MM.1S (cell line): ENCODE measurements at places on chromosomes 5 and 9.
A peak's percentile ranks its signal among the peaks of the same experiment; 100 is the strongest.

GRCh38 chr9:3863686-3864085 lies 337.9 kb upstream of the RFX3 start:
- no peak for DNase-seq

DNA sequence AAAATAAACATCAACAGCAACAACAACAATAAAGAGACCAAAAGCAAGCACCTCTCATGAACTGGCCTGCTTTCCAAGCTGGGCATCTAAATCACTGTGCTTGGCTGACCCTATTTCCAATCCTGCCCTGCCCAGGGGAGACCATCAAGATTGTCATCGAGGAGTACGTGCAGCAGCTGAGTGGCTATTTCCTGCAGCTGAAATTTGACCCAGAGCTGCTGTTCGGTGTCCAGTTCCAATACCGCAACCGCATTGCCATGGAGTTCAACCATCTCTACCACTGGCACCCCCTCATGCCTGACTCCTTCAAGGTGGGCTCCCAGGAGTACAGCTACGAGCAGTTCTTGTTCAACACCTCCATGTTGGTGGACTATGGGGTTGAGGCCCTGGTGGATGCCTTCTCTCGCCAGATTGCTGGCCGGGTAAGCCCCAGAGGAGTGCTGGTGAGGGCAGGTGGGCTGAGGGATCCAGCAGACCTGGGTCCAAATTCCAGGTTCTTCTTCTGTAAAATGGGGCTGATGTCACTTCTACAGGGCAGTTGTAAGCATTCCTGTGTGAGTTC lies 15.6 kb downstream of the PTGS1 start:
- DNase-seq = no peak

DNA sequence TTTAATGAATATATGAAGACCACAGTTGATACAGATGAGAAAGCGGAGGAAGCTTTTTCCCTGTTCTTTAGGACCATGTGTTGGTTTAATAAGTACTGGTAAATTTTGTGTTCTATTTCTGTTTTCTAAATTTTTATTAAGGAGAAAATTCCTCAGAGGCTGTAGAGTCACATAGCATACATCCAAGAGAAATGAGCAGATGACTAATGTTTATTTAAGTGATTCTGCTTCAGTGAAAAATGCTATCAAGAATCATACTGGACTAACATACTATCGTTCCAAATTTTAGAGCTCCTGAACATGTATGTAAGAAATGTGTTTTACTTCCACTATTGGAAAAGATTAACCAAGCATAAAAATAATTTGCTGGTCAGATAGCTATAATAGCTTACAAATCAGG lies 115.0 kb downstream of the KIAA1958 start:
- no peak for DNase-seq

GRCh38 chr5:149133795-149134777 lies 7.2 kb upstream of the ABLIM3 start:
- DNase-seq = no peak

- DNase-seq = no peak
These were observed 27.7 kb downstream of the CAMSAP1 start for GRCh38 chr9:135879619-135880018.

DNA sequence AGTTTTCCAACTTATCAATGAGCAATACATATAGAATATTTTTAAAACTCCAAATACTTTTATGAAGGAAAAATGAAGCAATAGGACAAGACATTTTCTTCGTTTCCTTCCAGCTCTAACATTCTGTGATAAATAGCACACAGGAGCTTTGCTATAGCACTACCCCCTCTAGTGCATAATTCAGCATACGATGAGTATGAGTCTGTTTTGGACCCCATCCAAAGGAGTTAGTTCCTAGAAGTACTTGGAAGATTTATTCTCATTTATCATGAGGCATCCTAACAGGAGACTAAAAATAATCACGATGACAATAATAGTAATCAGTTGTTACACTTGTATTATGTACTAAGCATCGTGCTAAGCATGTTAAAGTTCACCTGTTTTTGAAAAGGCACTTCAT lies 1061.3 kb upstream of the DMAC1 start:
- DNase-seq = no peak

- DNase-seq = no peak
These were observed 2.7 kb downstream of the RFESD start for GRCh38 chr5:95649274-95649673.

DNA sequence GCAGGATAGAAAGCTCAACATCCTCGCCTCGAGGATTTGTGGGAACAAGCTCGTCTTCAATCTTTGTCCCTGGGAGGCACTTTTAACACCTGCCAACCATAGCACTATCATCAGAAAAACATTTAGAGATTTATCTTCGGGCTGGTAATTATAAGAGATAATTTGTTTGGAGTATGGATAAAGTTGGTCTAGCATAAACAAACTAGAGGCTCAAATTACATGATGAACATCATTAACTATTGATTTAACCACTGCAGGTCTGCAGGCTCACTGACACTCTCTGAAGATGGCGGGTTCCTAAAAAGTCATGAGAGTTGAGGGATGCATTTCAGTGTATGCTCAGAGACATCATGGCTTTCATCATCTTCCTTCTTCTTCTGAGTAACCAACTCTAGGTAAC lies 25.8 kb upstream of the PCA3 start:
- no peak for DNase-seq

DNA sequence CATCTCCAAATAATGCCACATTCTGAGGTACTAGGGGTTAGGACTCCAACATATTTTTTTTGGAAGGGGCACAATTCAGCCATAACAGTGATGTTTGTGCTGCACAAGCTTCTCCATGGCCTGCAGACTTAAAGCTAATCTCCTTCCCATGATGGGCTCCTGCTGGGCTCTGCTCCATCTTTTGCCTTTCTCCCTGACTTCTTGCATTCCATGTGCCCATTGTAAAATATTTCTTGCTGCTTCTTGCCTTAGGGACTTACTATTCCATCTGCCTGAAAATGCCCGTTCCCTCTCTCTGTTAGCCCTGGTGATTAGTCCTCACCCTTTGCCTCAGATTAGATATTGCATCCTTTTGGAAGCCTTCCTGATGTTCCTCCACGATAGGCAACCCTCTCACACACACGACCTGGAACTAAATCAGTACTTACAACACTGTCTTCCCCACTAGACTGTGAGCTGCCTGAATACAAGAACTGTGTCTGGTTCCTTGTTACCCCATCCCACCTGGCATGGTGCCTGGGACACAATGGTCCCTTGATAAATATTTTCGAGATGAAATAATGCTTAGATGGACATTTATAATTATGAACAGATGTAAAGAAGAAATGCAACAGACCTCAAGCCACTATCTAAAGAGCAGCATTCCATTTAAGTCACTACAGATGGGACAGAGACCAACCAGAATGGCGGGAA lies 33.5 kb downstream of the OR1J1 start:
- DNase-seq = no peak

- DNase-seq = no peak
These were observed 72.5 kb downstream of the CSNK1A1 start for GRCh38 chr5:149478761-149479160.

GRCh38 chr5:176447591-176447977 lies 601 bp upstream of the FAF2 start:
- DNase-seq = peak; percentile 27

GRCh38 chr9:130183133-130183762 lies 11.0 kb downstream of the NCS1 start:
- no peak for DNase-seq

GRCh38 chr5:148791696-148792095 lies 34.7 kb upstream of the ADRB2 start:
- DNase-seq = no peak

GRCh38 chr5:177366528-177367322 lies 9.0 kb downstream of the RGS14 start:
- DNase-seq = no peak

GRCh38 chr5:89690331-89690730 lies 719.2 kb downstream of the CETN3 start:
- DNase-seq = no peak

GRCh38 chr5:138504799-138505198 lies 38.2 kb downstream of the ETF1 start:
- no peak for DNase-seq

GRCh38 chr9:121153642-121154041 lies 48.0 kb downstream of the RAB14 start:
- no peak for DNase-seq

DNA sequence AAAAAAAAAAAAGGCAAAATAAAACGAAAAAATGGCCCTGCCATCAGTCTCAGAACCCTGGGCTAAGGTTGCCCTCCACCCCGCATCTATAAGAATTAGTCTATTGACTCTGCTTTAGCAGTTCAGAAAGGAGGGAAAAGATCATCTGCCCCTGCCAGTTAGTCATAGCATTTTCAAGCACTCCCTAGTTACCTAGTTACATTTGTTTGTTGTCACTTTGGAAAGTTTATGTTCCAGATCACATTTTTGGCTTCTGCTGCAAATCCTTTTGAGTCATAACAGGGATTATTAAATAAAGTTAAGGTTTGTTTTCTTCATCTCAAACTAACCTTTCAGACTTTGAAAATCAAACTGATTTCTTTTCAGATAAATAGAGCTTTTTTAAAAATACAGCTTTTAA lies 52.1 kb downstream of the AQP7 start:
- no peak for DNase-seq

- DNase-seq = no peak
These were observed 40.8 kb downstream of the NAIF1 start for GRCh38 chr9:128026255-128026772.

DNA sequence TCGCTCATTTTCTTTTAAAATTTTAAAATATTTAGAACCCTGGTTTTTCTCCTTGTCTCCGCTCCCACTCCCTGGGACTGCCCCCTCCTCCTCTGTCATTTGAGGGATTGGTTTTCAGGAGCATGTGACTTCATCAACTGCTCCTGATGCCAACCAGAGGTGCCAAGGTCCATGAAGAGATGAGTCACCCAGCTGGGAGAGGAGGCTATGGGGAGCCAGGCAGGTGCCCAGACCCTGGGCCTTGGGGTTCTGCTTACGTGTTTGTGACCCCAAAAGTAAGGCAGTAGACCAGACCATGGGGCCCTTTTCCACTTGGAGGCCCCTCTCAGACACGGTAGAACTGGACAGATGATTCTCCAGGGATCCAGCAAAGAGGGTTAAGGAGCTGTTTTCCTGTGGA lies 167.0 kb downstream of the FGF18 start:
- DNase-seq = no peak

GRCh38 chr5:160508780-160509361 lies 87.2 kb downstream of the PTTG1 start:
- DNase-seq = peak; percentile 78

DNA sequence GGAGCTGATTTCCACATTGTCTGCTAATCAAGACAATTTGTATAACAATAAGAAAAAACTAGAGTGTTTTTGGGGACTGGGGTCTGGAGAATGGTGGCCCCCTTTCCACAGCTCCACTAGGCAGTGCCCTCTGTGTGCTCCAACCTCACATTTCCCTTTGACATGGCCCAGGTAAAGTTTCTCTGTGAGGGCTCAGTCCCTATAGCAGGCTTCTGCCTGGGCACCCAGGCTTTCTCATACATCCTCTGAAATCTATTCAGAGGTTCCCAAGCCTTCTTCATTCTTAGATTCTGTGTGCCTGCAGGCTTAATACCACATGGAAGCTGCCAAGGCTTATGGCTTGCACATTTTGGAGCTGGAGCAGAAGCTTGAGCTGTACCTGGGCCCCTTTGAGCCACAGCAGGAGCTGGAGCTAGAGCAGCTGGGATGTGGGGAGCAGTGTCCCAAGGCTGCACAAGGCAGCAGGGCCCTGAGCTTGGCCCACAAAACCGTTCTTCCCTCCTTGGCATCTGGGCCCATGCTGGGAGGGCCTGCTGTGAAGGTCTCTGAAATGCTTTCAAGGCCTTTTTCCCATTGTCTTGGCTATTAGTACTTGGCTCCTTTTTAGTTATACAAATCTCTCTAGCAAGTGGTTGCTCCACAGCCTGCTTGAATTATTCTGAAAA lies 49.1 kb upstream of the VPS13A start:
- no peak for DNase-seq
